ENCODE measurements at places on chromosomes 7 and 10. TPM values are rescaled to one million over a fixed set of nuclear protein-coding genes. Genes with fewer than 3 reads are reported as not detected.

Gene PNLIPRP2
- 10.7 TPM for total RNA-seq

DNA sequence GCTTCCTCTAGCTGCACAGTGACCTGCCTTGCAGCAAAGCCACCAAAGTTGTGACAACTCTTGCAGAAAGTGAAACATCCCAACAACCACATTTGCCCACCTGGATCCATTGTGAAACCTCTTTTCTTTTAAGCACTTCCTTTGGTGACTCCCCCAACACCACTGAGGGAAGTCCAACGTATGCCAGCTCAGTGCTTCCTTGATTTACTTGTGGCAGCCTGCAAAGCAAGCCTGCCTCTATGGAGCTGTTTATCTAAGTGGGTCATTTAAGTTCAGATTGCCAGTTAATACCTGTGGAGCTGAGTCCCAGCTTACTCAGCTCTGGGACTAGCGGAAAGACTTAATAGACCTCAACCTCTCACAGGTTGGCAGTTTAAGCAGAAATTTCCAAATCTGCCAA is 230.8 kb upstream of the GHITM start:
- DNase-seq, result no peak

Gene BTBD16
- total RNA-seq, result 0.15 TPM

GRCh38 chr7:148700661-148701064 is 2.0 kb downstream of the CUL1 start:
- DNase-seq, result peak; percentile 51

- DNase-seq, result no peak
These were observed 256.7 kb downstream of the KLF6 start for GRCh38 chr10:3528271-3528670.

GRCh38 chr10:31554556-31554955 is 235.5 kb downstream of the ZEB1 start:
- DNase-seq, result no peak

Gene APBB1IP
- total RNA-seq, result 4.6 TPM

Gene HTR5A
- total RNA-seq, result not detected

GRCh38 chr7:74267756-74268565 is 13.8 kb upstream of the RFC2 start:
- no peak for DNase-seq

Data from left colon (tissue), 2 donors.